ENCODE measurements at places on chromosomes 5 and 9. TPM values are rescaled to one million over a fixed set of nuclear protein-coding genes. Genes with fewer than 3 reads are reported as not detected.

Gene AK8
- total RNA-seq = 0.19 TPM

Gene TMEM171
- total RNA-seq = not detected

Gene SIT1
- total RNA-seq = not detected

Gene QRFP
- not detected for total RNA-seq

- no peak for DNase-seq
Measured at GRCh38 chr5:107776922-107777740, 106.4 kb upstream of the EFNA5 start.

GRCh38 chr5:132498152-132498551 lies 7.6 kb upstream of the IRF1 start:
- DNase-seq = peak; percentile 63

DNA sequence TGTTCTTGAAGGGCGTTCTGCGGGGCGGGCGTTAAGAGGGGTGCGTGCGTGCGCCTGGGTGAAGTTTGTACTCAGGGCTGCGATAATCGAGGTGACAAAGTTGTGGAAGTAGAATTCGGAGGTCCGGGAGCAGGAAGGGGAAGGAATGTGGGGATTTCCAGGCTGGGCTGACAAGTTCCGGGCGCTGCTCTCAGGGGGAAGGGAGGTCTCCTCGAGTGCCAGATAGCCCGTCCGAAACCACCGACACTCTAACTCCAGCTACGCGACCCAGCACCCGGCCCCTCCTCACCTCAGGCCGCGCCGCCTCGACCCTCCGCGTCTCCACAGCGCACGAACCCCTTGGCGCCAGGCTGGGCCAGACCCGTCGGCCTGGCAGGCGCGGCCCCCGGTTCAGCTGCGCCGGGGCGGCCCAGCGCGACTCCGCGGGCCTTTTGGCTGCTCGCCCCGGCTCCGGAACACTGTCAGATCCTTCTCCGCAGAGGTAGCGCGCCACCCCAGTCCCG lies at the start of gene IL6ST:
Gene IL6ST (minus strand): TSS at position 469 of the 503 bp plus-strand sequence. CDS start 18,685 bp downstream, outside the sequence.
- peak; percentile 75 for DNase-seq
